ENCODE measurements at places on chromosomes 16 and 17. TPM values are rescaled to one million over a fixed set of nuclear protein-coding genes. Genes with fewer than 3 reads are reported as not detected.

Gene CEP131
- 11.6 TPM for total RNA-seq

Gene RASD1
- 6.8 TPM for total RNA-seq

Gene SLC4A1
- total RNA-seq, result not detected

Gene KRTAP4-4
- not detected for total RNA-seq

Gene KRTAP16-1
- total RNA-seq, result not detected

Gene GAS2L2
- not detected for total RNA-seq

Gene KCNG4
- not detected for total RNA-seq

Gene NPIPB13
- 0.65 TPM for total RNA-seq

Gene HBQ1
- total RNA-seq, result 3.9 TPM

Gene OTOP2
- total RNA-seq, result not detected

Gene OR3A3
- not detected for total RNA-seq

Gene KRT40
- total RNA-seq, result not detected

Gene PPP1R27
- not detected for total RNA-seq

Gene CRHR1
- not detected for total RNA-seq

Gene TPSG1
- total RNA-seq, result not detected

Gene ATP2C2
- total RNA-seq, result not detected

Gene GJC1
- 35.0 TPM for total RNA-seq

Gene KRTAP1-5
- under 0.01 TPM for total RNA-seq

Gene KRT39
- total RNA-seq, result not detected

Gene CES1
- total RNA-seq, result not detected

Gene NOG
- 1.6 TPM for total RNA-seq

Gene MT1M
- total RNA-seq, result not detected

Gene ZPBP2
- total RNA-seq, result not detected

Measured in epithelial cell of umbilical artery (primary cell).